ENCODE measurements at places on chromosomes 5 and 9.

GRCh38 chr9:89405826-89406225 lies 87.5 kb downstream of the SECISBP2 start:
- no peak for DNase-seq

DNA sequence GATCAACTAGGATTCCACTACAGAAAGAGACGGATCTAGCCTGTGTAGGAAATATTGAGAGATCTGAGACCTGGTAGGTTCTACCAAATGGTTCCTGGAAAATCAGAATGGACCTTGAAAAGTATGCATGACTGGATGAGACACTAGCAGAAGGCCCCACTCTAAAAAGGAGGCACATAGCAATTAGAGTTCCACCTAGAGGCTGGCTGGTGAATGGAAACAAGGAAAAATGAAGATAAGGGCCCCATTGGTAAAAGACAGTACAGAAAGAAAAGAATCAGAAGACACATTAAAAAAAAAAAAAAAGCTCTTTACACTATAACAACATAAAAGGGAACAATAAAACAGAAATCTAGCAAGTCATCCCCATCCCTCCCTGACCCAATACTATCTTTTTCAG lies 518.5 kb downstream of the NR2F1-AS1 start:
- DNase-seq: no peak

GRCh38 chr5:151464101-151464500 lies 16.7 kb downstream of the SLC36A1 start:
- no peak for DNase-seq

DNA sequence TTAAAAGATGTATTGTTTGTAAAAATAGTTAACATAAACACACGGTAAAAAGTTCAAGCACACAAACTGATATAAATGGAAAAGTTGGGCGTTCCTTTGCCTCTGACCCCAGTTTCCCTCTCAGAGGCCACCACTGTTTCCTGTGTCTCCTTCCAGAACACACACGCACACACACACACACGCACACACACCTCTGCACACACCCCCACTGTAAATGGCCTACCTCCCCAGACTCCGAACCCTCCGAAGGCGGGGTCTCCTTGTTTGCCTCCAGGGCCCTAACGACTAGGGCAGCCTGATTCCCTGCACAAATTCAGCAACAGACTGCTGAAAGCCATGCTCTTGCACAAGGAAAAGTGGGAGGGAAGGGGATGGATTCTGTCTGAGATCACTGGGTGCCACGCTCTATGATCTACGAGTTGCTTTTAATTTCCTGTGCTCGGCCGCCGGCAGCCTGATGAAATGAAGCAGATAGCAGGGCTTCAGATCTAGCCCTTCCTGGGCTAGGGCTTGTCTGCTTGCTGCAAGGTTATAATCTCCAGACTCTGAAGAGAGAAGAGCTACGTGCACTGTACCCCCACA lies 184.0 kb upstream of the IL12B start:
- DNase-seq: no peak

- DNase-seq: no peak
These were observed 91.8 kb upstream of the DMRT1 start for GRCh38 chr9:749716-750115.

GRCh38 chr9:115775659-115776058 lies 377.9 kb upstream of the PAPPA start:
- DNase-seq: no peak

- DNase-seq: no peak
These were observed 117.2 kb downstream of the ARHGEF28 start for GRCh38 chr5:73743161-73743560.

DNA sequence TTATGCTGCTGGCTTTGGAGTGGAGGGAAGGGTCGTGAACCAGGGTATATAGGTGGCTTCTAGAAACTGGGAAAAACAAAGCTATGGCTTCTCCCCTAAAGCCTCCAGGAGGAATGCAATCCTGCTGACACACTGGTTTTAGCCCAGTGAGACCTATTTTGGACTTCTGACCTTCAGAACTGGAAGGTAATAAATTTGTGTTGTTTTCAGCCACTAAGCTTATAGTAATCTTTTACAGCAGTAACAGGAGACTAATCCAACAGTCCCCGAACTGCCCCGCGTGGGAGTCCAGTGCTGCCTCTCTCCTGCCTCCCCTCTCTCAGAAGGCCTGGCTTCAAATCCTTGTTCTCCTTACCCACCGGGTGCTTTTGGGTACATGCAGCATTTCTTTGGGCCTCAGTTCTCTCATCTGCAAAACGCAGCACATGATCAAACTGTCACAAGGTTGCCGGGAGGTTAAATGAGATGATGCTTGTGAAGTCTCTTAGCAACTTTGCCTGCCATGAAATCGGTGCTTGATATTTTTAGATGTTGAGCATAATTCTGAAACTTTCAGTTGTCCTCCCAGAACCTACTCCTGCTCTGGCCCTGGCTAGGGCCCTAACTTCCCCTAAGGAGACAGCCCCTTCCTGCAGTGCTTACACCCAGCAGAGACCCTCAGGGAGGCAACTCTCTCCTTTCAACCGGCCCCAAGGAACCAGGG lies 127.3 kb upstream of the BOD1 start:
- DNase-seq: no peak

DNA sequence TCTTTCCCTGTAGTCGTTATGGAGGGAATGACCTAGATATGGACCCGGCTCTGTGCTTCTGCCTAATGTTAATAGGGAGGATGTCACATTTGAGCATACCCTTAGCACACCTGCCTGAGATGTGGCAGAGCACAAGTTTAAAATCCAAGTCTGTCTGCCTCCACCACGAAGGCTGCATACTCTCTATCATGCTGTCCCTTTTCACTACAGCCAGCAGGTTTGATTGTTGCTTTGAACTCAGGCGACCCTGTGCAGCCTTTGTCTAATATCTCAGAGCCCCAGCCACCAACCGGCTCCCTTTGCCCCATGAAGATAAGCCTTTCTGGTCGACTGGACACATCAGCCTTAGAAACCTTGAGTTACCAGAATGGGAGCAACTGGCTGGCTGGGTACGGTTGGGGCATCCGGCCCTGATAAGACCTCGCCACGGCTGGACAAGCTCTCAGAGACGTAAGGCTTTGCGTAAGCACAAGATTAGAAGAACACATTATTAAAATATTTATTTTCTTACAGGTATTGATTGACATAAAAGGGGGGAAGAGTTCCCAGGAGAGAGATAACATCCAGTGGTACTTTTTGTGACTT lies 222.0 kb upstream of the TRIM32 start:
- DNase-seq: no peak

DNA sequence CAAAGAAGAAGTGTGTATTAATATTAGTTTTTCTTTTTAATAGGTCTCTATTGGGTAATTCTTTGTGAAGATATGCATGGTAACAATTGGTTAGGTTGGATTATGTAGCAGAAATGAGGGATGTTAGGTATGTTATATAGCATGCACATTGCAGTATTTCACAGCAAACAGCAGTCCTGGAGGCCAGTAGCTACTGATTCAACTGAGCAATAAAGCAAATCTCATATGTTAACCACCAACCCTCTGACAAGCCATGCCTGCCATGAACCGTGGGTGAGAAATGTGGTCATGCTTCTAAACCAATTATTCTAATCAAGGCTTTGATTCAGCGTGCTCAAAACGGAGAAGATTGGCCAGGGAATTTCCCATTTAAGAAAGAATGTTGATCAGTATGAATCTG lies 313.0 kb upstream of the CDH6 start:
- DNase-seq: no peak

DNA sequence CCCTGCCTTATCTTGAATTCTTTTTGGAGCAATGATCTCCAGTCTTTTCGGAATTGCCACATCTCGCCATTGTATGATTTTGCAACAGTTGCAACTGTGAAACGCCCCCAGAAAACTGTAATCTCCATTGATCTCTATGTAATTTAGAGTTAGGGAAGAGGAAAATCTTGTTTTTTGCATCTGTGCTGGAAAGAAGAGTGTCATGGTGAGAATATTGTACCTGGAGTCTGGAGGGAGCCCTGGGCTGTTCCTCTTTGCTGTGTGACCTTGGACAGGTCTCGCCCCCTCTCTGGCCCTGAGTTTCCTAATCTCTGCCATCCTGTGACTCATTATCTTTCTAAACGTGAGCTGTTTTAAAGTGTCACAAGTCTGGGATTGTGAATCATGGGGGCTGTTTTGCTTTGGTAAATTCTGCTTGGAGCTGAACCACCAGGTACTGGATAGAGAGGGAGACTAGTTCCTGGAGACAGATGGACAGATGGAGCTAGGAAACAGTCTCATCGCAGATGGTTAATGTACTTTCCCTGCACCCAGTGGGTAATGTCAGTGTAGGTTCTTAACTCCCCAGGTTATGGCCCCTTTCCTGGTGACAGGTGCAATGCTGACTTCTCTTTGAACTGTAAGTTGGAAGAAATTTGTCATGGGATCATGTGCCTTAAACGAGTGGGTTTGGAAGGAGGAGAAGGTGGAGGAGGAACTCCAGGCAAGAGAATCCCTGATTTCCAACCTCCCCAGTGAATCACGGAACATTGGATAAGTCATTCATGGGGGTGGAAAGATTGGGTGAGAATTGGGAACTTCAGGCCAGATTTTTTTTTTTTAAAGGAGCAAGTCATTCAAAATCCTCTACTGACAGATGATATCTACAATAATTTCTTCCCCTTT lies 19.6 kb downstream of the PPARGC1B start:
- DNase-seq: peak; percentile 42

DNA sequence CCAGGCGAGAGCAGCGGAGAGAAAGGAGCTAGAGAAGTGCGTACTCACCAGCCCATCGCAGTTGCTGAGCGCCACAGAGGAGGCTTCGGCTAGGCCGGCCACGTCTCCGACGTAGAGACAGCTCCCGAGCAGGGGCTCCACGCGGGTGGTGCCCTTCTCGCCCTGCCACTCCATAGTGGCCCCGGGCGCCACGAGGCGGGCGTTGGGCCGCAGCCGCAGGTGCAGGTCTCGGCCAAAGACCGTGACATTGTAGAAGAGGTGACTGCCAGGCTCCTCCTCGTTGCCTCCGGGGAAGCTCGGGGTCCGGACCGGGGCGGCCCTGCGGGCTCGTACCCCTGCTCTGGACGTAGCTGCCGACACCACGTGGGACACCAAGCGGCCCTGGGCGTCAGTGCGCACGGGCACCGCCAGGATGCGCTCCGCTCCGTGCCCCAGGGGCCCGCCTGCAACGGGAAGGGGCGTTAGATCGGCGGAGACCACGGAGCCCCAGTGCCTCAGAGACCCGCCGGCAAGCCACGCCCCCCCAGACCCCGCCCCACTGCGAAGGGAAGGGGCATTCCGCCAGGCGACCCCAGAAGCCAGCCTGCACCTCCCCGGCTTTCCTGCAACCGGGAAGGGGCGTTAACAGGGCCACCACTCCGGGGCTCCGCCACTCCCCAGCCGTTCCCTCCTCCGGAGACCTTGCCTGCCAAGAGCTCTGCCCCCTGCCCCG lies 1.4 kb downstream of the ADAMTS2 start:
- no peak for DNase-seq

- no peak for DNase-seq
These were observed 21.8 kb downstream of the STOM start for GRCh38 chr9:121348221-121348620.

GRCh38 chr9:129146441-129146941 lies 31.6 kb downstream of the IER5L start:
- no peak for DNase-seq

GRCh38 chr5:131209506-131210150 lies 38.9 kb downstream of the LYRM7 start:
- peak; percentile 77 for DNase-seq

DNA sequence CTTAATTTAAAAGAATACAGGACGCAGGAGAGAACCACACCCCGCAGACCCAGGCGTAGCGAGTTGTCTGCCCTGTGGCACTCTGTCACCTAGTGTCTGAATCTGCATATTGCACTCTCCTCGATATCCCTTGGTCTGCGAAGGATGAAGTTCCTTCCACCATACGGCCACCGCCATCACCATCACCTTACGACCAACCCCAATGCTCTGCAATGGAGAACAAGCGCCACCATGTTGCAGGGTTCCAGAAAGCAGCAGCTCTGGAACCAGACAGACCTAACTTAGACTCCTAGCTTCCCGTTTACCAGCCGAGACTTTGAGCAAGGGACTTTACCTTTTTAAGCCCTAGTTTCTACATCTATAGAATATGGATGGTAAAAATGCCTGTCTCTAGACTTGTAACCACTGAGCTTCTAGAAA lies 77.4 kb upstream of the DMRT1 start:
- peak; percentile 78 for DNase-seq

- DNase-seq: no peak
These were observed at the start of gene PHF2 for GRCh38 chr9:93576258-93577077. TSS of gene PHF2 (plus strand) at chr9:93576584. CDS start at chr9:93576774, 190 bp downstream.

GRCh38 chr9:2496934-2497333 lies 124.7 kb upstream of the VLDLR start:
- no peak for DNase-seq

- no peak for DNase-seq
These were observed 352.6 kb downstream of the CDH12 start for GRCh38 chr5:22500556-22500955.

- no peak for DNase-seq
These were observed 62.1 kb downstream of the KLF9 start for GRCh38 chr9:70352356-70352755.

DNA sequence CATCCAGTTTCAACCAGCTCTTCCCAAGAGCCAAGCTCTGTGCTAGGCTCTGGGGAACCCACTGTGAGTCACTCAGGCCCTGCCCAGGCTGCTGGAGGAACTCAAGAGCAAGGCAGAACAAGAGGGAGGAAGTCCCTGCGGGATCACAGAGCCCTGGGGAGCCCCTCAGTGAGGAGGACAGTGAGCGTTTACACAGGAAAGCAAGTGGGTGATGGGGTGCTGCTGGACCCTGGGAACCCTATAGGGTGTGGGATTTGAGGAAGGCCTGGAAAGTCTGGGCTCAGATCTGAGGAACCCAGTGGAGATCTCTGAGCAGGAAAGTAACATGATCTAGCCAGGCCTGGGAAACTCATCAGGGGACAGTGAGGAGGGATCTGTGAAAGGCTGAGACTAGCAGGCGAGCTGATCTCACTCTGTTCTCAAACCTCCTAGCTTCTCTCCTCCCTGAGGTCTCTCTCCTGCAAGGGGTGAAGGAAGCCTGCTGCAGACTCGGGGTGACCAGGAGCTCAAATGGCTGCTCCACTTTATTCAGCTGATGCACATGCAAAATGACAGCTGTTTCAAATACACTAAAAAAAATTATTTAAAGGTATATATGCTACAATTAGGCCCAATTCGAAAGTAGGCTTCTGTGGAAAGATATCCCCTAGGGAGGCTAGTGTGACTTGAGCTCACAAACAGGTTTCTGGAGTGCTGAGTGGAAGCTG lies 70.0 kb downstream of the SHB start:
- peak; percentile 48 for DNase-seq

DNA sequence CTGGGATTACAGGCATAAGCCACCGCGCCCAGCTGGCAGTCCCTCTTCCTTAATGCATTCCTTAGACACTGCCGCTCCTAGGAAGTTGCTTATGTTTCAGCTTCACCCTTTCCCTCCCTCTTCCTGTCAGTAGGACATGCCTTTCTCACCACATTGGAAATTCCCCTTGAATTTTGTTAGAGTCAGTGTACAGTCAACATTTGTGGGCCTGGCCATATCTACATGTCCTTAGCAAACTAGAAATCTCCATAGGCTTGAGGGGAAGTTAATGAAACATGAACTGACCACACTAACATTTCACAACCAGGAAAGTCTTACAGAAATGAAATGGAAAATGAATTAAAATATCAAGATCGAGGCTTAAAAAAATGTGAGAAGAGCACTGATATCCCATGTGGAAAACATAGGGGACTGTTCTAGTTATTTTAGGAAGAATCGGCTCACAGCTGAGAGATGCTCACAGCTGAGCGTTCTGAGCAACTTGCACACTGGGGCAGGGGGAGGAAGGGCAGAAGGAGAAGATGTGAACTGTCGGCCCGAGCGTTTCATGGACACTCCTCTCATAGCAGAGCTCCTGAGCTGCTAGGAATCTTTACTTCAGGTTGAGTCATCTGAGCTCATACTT lies 21.1 kb upstream of the LVRN start:
- DNase-seq: no peak
